ENCODE measurements at places on chromosomes 12 and 14.
A peak's percentile ranks its signal among the peaks of the same experiment; 100 is the strongest.

DNA sequence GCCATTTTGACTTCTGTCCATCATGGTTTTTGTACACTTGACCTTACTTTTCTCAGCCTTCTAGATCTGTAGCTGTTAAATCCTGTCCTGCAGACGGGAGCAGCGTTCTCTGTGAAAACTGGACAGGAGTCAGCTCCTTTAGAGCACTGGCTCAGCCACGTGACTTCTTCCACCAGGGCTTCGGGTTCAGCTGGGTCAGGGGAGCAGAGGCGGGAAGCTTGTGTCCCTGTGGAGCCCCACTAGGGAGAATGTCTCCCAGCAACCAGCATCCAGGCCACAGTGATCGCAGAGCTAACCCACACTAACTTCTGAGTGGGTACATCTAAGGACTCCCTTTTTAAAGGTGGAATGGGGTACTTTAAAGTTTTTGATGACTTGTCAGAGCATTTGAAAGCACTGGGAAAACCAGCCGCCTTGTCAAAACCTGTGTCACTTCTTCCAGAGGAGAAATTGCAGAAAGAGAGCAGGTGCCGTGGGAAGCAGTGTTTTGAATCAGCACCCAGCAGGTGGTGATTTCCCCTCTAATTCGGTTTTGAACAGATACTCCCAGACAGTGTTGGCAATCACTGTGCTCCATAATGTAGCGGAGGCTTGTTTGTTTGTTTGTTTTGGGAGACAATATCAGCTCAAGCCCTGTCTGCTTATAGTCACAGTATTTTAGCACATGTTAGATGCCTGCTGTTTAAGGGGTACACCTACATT is 17.9 kb downstream of the DERA start:
- no peak for DNase-seq

DNA sequence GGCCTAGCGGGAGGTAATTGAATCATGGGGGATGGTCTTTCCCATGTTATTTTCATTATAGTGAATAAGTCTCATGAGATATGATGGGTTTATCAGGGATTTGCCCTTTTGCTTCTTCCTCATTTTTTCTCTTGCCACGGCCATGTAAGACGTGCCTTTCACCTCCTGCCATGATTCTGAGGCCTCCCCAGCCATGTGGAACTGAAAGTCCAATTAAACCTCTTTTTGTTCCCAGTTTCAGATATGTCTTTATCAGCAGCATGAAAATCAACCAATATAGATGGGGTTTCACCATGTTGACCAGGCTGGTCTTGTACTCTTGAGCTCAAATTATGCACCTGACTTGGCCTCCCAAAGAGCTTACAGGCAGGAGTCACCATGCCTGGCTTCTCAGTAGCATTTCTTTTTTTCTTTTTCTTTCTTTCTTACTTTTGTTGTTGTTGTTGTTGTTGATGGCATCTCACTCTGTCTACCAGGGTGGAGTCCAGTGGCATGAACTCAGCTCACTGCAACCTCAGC is 33.2 kb downstream of the TSPAN19 start:
- DNase-seq, result no peak

DNA sequence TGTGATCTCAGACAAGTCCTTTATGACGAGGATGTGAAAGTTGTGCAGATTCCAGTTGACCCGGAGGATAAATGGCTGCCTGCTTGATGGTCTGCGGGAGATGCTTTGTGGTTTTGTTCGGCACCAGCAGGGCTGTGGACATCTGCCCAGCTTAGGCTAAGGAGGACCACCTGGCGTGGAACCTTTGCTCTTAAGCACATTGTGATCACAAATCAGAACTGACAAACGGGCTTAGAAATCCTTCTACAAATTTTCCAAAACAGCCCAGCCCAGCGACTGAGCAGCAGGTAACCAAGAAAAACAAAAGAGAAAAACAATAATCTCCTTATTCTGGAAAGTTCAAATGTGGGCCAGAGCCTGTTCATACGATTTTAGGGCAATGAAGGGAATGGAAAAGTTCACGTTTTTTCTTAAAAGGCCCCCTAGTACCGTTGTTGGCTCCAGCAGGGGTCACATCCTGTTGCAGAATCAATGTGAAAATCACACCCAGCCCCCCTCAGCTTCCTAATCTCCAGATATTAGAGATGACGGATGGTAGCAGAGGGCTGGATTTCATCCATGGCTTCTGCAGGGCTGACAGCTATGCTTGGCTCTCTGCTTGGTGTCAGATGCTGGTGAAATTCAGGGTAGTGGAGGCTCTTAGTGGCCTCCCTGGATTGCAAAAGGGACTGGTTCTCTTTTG is 81.1 kb upstream of the RFLNA start:
- DNase-seq, result no peak

- DNase-seq, result no peak
Observed at GRCh38 chr12:70823182-70823976, 97.2 kb downstream of the PTPRR start.

- DNase-seq, result peak; percentile 18
Observed at GRCh38 chr12:24948420-24948756, 513 bp downstream of the BCAT1 start.

- DNase-seq, result no peak
Observed at GRCh38 chr12:104291867-104292524, 11.5 kb upstream of the EID3 start.

DNA sequence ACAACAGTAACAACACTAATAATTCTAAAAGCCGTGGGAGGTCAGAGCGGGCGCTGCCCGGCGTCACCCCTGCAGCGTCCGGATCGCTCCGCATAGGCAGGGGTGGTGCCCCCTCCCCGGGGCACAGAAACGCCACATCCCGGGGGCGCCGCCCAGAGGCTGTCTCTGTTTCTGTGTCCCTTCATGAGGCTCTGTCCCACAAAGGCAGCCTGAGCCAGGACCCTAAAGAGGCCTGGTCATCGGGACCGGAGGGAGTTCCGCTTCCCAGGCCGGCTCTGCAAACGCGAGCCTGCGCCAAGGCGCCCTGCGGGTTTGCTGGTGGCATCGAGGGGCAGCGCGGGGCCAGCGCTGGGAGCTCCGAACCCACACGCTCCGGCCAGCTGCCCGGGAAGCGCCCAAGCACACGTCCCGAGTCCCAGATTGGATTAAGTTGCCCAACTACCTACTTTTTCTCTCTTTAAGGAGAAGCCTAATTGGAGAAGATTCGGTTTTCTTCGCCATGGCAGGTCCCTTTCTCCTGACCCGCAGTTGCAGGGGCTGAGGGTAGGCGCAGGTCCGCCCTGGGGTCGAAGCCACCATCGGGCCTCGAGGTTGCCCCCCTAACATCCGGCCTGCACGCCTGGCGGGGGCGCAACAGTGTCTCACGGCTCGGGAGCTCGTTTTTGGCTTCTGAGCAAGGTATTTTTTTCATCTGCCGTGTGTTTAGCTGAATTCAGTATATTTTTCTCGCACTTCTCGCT is 421.7 kb downstream of the VRK1 start:
- peak; percentile 19 for DNase-seq

- peak; percentile 19 for DNase-seq
Observed at GRCh38 chr14:97185186-97185585, 388.0 kb downstream of the VRK1 start.
